Right lobe of liver (tissue), 6 donors: ENCODE measurements at places on chromosomes 6 and 20.

DNA sequence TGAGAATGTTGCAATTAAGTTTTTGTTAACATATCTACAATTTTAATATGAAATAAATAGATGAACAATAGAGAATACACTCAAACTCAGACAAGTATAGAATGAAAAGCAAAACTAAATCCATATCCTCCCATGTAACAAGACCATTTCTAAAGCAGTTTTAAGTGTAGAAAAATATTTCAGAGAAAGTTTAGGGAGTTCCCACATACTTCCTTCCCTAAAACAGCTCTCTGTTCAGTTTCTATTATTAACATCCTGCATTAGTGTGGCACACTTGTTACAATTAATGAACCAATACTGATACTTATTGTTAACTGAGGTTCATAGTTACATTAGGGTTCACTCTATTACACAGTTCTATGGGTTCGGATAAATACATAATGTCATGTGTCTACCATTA lies 38.4 kb downstream of the HLA-DRB5 start:
- DNase-seq, result no peak

- DNase-seq, result no peak
These were observed 214.9 kb downstream of the LY86 start for GRCh38 chr6:6803180-6803977.

DNA sequence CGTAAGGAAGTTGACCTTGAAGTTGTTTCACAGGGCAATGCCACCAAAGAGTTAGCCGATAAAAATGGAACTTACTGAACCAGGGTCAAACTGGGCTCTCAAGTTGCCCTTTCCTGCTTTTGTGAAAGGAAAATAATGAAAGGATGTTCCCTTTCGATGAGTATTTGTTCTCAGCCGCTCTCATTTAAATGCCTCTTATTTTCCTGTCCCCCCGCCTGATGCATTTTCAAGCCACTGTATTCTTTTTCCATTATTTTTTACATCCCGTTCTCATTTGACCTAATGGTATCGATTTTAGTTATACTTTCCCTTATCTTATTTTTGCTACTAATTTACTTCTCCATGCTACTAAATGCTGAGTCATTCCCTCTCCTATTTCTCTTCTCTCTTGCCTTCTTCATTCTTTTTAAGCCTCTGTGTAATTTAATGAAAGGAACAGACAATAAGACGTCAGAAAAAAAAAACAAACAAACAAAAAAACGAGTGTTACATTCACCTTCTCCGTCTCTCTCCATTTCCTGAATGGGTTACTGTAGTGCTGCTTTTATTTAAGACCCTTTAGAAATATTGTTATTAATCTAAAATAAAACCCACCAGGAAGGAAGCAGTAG lies 655 bp upstream of the NDUFAF4 start:
- no peak for DNase-seq

DNA sequence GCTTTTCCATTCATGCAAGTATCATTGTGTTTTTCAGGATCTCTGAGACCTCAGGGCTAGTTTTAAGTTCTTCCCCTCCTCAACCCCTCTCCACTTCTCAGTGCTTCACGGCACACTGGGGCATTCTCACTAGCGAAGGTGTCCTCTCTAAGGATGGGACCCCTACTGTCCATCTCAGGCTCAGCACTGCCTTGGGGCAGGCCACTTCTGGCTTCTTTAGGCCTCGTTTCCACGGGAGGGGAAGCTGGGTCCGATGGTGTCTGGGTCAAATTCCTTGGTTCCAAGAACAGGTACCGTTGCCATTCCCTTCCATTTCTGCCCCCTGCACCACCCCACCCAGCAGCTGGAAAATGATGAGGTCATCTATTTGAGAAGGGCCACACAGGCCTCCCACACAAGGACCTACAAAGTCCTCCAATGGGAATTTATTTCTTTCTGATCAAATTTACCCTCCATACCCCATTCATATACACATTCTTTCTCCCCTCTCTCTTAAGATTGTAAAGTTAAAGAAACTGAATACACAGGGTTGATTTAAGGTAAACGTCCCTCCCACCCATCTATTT lies 17.2 kb downstream of the GNAS start:
- DNase-seq, result no peak

- DNase-seq, result no peak
These were observed 132.7 kb upstream of the MAP3K7 start for GRCh38 chr6:90719321-90720195.

GRCh38 chr6:150354754-150355571 lies 13.8 kb upstream of the IYD start:
- DNase-seq, result no peak

GRCh38 chr6:88179692-88180091 lies 13.5 kb upstream of the CNR1 start:
- no peak for DNase-seq

- DNase-seq, result no peak
These were observed 364 bp downstream of the FRS3 start for GRCh38 chr6:41779336-41779735.

DNA sequence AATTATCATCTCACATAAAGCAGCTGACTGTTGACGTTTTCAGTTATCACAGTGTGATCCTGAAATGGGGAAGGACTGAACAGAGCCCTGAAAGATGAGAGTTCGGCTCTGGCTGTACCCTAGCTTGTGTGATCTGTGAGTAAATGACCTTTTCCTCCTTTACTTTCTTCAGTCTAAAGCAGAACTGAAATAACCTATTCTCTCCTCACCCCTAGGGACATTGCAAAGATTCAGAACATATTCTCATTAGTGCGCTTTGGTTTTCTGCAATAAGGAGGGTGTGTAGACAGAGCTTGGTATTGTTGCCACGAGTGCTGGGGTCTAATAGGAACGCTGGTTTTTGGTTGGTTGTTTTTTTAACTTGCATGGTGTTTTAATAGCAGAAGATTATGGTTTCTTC lies 16.7 kb downstream of the FARS2 start:
- no peak for DNase-seq

GRCh38 chr6:81465859-81466258 lies 286.6 kb downstream of the TENT5A start:
- DNase-seq, result no peak

DNA sequence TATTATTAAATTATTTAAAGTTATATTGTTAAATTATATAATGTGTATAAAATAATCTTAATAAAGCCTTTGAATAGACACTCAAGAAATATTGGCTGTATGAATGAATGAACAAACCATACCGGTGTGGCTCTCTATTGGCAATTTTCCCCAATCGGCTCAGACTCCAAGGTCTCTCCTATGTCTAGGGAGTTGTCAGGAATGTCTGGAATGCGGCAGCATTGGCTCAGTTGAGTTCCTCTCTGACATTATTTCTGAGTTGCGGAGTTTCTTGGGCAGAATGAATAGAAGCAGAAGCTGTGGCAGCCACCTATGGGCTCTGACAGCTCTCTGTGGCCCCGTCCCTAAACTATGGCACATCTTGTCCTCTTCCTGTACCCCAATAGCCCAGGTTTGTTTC lies 111.0 kb downstream of the SOBP start:
- no peak for DNase-seq

GRCh38 chr6:145199961-145200360 lies 535.4 kb downstream of the EPM2A start:
- DNase-seq, result no peak

- DNase-seq, result no peak
These were observed 1.5 kb downstream of the PRRC2A start for GRCh38 chr6:31621991-31622390.

- no peak for DNase-seq
These were observed 43.7 kb upstream of the MAP7 start for GRCh38 chr6:136593748-136594490.

DNA sequence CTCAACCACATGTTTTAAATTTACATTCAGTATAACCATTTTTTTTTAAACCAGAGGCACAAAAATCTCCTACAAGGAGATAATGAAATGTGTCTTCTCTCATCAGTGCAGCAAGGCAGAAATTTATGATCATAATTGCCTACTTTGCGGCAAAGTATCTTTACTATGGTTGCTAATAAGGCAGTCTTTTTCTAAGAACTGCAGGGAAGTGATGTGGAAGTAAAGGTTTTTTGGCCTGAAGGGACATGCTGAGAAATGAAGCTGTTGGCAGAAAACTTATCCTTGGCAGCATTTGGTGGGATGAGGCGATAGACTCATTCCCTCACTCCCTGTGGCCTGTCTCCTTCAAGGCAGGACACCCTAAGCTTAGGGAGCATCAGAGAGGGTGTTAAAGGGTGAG lies 48.7 kb downstream of the SCGN start:
- DNase-seq, result no peak

- no peak for DNase-seq
These were observed 17.8 kb downstream of the SCUBE3 start for GRCh38 chr6:35231563-35231962.

- DNase-seq, result no peak
These were observed 61.6 kb upstream of the JAG1 start for GRCh38 chr20:10735195-10735949.

DNA sequence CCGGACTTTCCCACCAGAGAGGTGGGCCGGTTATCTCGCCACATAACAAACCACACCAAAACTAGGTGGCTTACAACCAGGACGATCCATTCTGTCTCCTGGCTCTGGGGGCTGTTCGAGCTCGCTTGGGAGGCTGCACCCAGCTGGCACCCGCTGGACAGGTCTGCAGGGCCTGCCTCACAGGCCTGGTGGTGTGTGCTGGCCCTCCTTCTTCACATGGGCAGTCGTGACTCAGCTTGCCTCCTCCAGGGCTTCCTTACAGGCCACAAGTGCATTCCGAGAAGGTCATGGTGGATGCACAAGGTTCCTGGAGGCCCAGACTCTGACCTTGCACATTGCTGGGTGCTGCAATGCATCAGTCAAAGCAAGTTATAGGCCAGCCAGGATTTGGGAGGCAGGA lies 34.2 kb downstream of the FOXF2 start:
- no peak for DNase-seq

DNA sequence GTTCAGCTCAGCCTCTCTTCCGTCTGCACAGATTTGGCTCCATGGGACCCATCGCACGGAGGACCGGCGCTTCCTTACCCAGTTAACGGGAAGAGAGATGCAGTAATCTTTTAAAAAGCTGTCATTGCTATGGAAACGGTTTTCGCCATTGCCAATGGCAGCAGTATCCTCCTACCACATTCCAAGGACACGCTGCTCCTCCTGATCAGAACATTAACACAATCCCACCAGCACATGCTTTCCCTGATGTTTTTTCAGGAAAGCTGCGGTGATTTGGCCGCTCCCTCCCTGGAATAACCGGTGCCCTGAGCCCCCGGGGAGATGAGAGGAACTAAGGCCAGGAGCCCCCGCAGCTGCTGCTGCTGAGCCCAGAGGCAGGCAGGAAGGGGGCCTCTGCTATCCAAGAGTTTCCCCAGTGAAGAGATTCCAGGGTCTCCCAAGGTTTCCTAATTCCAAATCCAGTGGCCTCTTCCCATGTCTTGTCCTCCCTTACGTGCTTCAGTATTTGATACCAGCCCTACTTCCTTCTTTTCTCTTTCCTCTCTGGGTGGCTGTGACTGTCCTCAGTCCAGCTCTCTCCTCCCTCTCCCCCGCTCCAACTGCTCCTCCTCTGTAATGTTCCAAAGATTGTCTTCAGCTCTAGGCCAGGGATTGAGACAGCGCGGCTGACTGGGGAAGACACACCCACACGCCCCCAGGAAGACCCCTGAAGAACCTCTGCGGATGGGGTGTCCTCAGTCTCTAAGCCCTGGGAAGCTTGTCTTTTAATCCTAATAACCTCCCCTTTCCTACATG lies 2.6 kb downstream of the BNIP5 start:
- DNase-seq, result no peak

DNA sequence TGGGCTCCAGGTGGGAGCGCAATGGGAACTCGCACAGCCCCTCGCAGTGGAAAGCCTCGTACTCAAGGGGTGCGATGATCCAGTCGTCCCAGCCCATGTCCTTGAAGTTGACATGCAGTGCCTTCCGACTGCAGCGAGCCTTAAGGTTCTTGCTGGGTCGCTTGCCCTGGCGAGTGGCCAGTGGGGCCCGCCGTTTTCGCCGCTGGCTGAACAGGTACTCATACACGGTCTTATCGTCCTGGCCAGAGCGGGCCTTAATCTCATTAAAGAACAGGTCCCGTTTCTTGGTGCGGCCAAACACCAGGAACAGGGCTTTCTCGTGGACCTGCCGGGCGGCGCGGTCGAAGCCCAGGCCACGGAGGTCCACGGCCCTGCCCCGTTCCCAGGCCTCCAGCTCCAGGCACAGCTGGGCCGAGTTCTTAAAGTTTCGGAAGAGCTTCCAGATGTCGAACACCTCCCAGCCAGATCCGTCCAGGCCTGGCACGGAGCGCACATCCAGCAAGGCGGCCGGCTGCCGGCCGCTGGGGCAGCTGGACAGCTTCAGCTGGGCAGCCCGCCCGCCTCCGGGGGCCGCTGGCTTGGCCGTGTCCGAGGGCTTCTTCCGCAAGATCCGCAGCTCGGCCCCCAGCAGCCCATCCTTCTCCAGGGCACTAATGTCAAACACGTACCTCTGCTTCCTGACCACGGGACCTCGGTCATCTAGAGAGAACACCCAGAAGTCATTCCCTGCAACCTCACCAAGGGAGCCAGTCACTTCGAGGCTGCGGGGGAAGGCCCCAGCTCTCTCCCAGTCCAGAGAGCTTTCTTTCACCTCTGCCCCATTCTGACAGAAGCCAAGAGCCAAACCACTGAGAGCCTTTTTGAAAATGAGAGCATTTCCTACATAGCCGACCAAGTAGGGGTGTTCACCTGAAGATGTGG lies 3.7 kb downstream of the GDF5 start:
- DNase-seq, result no peak

- DNase-seq, result no peak
These were observed 225.9 kb upstream of the CITED2 start for GRCh38 chr6:139600343-139600742.

DNA sequence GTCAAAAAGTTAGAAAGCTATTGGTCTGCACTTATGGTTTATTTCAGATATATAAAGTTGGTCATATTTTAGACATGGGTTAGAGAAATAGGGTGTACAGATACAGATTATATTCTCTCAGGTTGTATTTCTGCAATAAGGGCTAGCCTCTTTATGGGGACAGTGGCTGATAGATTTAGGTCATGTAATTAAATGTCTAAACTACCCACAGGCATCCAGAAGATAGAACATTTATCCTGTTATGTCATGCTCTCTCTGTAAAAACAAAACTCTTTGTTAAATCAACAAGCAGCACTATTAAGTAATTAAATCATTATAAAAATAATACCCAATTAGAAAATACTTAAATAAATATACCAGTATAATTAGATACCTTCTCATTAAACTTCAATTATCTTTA lies 612.6 kb upstream of the CITED2 start:
- DNase-seq, result no peak

DNA sequence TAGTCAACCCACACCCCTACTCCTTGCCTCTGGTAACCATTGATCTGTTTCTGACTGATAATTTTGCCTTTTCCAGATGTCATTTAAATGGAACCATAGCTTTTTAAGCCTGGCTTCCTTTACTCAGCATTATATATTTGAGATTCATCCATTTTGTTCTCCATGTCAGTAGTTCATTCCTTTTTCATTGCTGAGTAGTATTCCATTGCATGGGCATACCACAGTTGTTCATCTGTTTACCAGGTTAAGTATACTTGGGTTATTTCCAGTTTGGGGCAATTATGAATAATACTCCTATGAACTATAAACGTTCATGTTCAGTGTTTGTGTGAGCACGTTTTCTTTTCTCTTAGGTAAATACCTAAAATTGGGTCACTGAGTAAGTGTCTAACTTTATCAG lies 25.1 kb downstream of the FGD2 start:
- no peak for DNase-seq
